ENCODE measurements at places on chromosomes 11 and 22.

- no peak for DNase-seq
These were observed 1.9 kb downstream of the OR52A5 start for GRCh38 chr11:5136261-5136660.

GRCh38 chr11:1109918-1110705 is 35.4 kb downstream of the MUC2 start:
- DNase-seq: no peak

DNA sequence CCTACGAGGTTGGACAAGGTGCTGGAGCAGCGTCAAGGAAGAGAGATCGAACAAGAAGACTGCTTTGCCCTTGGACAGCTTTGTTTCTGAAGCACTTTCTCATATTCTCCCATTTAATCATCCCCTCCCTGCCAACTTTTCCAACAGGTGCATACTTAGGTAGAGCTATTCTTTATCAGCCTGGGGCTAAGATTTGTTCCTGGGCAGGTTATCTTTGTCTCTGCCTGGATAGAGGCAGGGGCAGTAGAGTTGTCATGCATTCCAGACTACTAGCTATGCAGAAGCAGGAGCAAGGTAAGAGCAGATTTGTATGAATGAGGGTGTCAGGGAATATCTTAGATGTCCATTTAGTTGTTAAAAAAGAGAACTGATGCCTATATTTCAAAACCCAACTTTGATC is 82.3 kb downstream of the PTPRJ start:
- DNase-seq: no peak

DNA sequence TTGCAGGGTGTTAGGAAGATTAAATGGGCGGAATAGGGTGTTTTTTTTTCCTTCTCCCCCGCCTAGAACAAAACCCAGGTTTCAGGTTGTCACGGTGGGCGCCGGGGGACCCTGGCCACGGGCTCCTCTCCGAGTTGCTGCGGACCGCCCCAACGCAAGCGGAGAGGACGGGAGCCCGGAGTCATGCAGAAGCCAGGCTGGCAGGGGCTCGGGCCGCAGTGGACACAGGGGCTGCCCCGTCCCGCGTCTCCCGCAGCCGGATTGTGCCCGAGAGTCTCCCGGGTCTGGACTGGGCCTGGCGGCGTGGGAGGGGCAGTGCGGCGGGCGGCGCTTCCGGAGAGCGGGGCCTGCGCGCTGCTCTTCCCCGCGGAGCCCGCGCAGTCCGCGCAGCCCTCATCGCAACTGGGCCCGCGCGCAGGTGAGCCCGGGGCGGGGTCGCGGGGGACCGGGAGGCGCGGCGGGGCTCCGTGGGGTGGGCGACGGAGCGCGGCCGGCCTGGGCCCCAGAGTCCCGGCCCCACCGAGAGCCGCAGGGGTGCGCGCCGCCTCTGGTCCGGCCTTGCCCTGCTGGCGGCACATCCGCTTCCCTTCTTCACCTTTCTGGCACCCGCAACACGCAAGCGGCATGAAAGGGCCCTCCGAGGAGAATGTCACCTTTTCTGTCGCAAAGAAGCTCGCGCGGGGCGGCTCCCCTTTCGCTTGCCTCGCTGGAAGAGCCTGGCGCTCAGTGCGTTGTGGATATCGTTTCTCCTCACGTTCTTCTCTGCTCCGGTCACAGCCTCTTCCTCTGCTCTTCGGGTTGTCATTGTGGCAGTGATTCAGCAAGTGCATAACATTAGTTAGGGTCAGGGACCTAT is at the start of gene TIRAP:
TIRAP (plus strand) TSS at position 358 of the 856 bp plus-strand sequence. CDS start 7,802 bp downstream, outside the sequence.
- DNase-seq: peak; percentile 63

- DNase-seq: no peak
These were observed 22.6 kb downstream of the MOV10L1 start for GRCh38 chr22:50112151-50113118.

DNA sequence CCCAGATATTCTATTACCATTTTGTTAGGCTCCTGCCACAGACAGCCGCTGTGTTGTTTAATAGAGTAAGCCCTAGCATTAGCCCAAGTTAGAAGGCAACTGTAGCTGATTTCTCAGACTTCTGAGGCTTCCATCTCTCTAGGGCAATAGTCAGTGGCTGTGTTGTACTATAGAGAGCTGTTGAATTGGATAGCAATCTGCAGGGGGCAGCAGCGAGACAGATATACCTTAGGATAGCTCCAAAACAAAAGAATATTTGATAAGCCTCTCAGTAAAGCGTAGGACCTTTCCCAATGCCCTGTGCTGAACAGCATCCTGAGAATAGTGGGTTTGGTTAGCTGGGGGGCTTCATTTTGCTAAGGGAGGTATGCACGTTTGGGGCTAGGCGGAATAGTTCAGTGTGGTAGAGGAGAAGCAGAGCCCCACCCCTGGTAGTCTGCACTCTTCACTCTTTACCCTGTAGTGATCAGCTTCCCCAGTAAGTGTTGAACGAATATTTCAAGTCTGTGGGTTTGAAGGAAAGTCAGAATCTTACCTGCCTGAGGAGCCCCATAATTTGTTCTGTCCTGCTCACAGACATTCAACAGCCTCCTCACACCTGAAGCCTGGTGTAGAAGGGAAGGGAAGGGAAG is 515.1 kb downstream of the INSC start:
- DNase-seq: no peak

GRCh38 chr11:119476038-119476437 is 53.1 kb upstream of the THY1 start:
- DNase-seq: no peak

DNA sequence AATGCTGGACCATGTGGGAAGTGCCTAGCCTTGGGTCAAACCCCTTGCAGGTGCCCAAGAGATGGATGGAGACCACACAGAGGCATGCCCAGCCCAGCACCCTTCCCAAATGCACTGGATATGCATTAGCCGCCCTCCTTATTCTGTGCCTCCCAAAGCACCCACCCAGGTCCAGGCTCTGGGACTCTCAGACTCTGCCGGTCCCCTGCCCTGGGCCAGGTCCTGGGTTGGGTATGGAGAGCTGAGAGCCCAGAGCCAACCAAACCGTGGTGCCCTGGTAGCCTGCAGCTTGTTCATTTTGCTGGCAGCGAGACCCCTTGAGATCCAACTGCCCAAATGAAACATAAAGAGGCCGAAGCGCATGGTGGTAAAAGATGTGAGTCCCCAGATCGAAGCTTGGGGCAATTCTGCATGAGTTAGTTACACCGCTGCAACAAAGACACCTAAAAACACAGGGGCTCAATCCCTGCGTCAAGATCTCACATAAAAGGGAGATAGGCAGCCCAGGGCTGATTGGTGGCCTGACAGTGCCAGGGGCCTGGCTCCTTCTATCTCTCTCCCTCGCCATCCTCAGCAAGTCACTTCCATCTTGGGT is 61.5 kb downstream of the MYEOV start:
- DNase-seq: no peak

GRCh38 chr11:86869966-86870570 is 69.7 kb downstream of the PRSS23 start:
- peak; percentile 74 for DNase-seq

DNA sequence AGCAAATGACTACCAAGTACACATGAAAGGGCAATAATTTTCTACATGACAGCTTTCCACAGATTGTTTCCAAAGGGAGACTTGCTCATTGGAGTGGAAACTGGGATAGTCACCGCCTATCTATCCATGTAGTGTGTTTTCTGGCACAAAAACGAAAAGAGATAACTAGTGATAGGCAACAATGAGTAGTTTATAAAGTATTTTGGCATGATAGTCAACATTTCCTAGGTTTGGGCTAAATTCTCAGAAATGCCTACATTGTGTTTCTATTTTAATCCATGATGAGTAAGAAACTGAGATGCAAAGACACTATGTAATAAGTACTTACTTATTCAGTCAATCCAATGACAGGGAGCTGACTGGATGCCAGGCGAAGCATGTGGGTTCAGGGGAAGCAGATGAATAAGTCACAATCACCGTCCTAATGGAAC is 1129.1 kb downstream of the DLG2 start:
- peak; percentile 6 for DNase-seq

GRCh38 chr22:29503811-29504372 is 23.9 kb downstream of the NEFH start:
- peak; percentile 59 for DNase-seq

- DNase-seq: no peak
These were observed 983 bp downstream of the NARS2 start for GRCh38 chr11:78573681-78574080.

DNA sequence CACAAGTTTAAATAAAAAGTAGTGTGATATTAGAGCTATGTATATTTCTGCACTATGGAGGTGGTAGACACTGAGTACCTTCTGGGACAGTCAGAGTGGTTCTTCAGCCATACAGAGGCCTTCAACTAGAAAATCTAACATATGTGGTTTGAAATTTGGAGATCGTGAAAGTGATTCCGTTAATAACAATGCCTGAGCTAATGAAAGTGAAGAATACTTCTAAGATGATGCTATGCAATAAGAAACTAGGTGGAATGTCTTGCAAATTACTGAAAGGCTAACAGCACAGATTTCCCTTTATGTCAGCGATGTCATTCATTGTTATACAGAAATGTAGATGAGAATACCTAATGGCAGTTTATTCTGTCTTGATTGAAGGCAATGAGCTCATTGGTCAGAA is 1984.7 kb upstream of the RAG2 start:
- DNase-seq: no peak

GRCh38 chr11:41274831-41275230 is 184.6 kb downstream of the LRRC4C start:
- no peak for DNase-seq

GRCh38 chr11:3091846-3092602 is 34.8 kb upstream of the CARS1 start:
- peak; percentile 82 for DNase-seq

GRCh38 chr11:62545437-62546243 is 966 bp downstream of the AHNAK start:
- no peak for DNase-seq

- DNase-seq: no peak
These were observed 38.1 kb upstream of the FAM181B start for GRCh38 chr11:82771781-82772180.

DNA sequence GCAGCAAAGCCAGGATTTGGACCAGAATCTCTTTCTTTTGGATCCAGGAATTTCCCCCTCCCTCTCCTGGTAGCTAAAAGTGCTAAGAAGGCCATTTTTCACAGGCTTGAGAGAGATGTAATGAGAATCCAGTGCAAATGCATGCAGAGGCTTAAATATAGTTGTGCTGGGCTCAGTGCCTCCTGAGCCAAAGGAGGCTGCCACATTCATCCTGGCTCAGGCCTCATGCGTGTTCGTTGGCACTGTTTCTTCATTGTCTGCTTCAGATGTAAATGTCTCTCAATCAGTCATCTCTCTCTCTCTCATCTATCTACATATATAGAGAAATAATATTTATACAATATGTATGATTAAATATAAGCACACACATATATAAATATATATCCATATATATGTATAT is 83.6 kb downstream of the INSC start:
- DNase-seq: no peak

DNA sequence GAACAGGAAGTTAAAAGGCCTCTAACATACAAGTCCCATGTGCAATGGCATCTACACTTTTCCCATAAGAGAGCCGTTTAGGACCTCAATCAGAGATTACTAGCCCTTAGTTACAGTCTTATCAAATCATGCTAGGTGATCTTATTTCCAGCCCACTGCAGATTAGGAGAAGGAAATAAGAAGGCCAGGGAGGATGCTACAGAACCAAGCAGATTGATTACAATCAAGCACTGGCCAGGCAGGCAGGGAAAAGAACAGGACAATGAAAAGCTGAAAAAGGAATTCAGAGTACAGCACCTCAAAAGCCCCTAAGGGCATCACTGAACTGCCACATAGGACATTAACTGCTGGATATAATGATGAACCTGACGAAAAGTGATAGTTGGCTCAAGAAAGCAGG is 73.0 kb downstream of the CLPB start:
- no peak for DNase-seq

DNA sequence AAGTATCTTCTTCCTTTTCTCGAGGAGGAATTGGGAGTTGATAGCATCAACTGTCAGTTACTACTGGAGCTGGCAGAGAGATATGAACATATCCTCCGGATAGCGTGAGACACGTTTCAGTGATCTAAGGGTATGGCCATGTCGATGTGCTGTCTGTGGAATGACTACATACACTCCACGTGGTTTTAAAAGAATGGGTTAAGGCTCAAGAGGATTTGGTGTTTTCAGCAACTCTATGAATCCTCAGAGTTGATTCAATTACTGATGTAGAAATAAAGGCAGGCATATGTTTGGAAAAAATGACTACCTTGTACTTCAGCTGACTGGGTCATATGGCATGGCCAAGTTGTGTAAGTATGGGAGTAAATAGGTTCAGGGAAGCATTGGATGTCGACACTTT is 22.9 kb downstream of the MMP13 start:
- no peak for DNase-seq

DNA sequence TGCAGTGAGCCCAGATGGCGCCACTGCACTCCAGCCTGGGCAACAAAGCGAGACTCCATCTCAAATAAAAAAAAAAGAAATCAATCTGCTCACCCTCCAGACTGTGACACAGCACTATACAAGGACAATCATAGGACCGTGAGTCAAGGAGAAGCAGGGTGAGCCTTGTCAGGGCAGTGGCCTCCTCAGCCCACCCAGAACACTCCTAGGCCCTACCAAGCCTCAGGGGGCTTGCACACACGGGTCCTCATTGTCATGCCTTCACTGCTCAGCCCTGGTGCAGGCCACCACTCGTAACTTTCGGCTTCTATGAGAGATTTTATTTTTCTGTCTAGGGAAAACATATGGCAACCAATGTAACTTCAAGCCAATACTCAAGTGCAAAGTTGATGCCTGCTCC is 35.8 kb downstream of the DGCR2 start:
- DNase-seq: no peak

GRCh38 chr11:29324328-29324727 is 692.5 kb downstream of the KCNA4 start:
- DNase-seq: no peak

DNA sequence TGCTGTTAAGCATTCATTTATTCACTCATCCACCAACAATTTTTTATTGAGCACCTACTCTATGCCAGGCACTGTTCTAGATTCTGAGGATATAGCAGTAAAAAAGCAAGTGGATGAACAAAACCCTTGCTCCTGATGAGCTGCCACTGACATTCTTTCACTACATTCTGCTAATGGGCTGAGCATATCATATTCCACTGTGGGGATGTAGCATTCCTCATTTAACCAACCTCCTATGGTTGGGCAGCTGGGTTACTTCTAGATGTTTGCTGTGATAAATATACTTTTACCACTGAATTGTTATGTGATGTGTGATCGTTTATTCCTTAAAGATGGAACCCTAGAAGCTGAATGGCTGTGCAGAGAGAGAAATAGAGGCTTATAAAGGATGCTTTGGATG is 176.9 kb downstream of the MN1 start:
- no peak for DNase-seq

GRCh38 chr22:31950226-31950625 is 5.9 kb downstream of the YWHAH start:
- no peak for DNase-seq
